ENCODE measurements at places on chromosomes 3 and 15.

DNA sequence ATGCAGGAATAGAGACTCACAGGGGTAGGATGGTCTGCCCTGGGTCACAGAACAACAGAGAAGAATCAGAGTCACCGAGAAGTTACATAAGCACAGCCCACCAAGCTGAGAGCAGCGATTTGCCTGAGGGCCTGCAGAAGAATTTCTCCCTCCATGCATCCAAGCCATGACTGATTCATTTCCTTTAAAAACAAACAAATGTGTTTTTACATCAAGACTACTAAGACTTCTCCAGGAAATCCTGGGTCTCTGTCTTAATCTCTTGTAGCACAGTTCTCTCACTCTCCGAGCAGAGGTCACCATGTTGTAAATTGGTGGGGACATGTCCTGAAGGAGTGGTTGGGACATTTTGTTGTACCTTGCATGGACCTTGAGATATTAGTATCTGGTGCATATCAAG, 159.8 kb downstream of the THSD4 start:
- peaks cover 11% of the 10 kb centered on the region for H3K36me3 ChIP-seq
- no peaks in the 10 kb centered on the region for H3K27me3 ChIP-seq
- no peak for DNase-seq
- peaks cover 61% of the 10 kb centered on the region for H3K4me1 ChIP-seq
- no peak overlapping the region for H3K4me3 ChIP-seq

DNA sequence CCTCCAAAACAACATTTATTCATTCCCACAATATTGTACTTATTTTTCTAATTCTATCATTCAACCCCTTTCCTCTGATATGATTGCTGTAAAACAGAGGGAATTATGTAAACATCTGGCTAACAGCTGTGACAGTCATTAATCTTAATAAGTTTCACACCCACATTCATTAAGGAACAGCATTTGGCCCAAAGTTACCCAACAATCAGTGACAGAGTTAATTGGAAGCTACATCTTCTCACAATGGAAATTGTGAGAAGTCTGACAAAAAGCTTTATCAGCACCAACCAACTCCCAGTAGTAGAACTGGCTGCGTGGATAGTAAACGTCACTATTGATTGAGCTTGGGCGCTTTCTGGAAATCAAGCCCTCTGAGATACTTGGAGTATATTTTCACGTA, 165.8 kb upstream of the SLC24A5 start:
- H3K4me1 ChIP-seq = peaks cover 3% of the 10 kb centered on the region
- no peak for DNase-seq
- H3K27me3 ChIP-seq = peaks cover 8% of the 10 kb centered on the region

- H3K27me3 ChIP-seq = no peaks in the 10 kb centered on the region
- no peaks in the 10 kb centered on the region for H3K4me1 ChIP-seq
- no peak overlapping the region for H3K4me3 ChIP-seq
- no peak for DNase-seq
- no peak overlapping the region for H3K27ac ChIP-seq
- H3K36me3 ChIP-seq = no peaks in the 10 kb centered on the region
Observed at GRCh38 chr15:95596496-95596895, 734.0 kb upstream of the NR2F2 start.

GRCh38 chr3:117486719-117487716, 777.4 kb downstream of the TUSC7 start:
- no peak overlapping the region for H3K4me3 ChIP-seq
- peaks cover 5% of the 10 kb centered on the region for H3K27me3 ChIP-seq
- H3K27ac ChIP-seq = no peak overlapping the region

DNA sequence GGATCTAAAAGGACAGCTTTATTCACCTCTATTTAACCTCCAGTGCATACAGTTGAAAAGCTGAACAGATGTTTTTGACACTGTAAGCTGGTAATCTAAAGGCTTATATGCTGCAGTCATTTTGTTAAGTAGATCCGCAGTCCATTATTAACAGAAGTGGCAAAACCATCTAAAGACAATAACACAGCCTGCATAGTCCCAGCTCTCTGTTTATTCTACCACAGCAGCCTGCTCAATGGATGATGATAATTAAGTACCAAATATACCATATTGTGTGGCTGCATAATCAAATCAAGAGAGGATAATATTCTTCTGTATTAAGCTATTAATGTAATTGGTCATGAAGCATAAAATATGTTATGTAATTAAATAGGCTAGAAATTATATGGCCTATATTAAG, 207.1 kb downstream of the MEIS2 start:
- no peak overlapping the region for H3K27ac ChIP-seq
- peaks cover 33% of the 10 kb centered on the region for H3K27me3 ChIP-seq
- H3K4me3 ChIP-seq = no peak overlapping the region
- peaks cover 3% of the 10 kb centered on the region for H3K4me1 ChIP-seq
- H3K36me3 ChIP-seq = no peaks in the 10 kb centered on the region

DNA sequence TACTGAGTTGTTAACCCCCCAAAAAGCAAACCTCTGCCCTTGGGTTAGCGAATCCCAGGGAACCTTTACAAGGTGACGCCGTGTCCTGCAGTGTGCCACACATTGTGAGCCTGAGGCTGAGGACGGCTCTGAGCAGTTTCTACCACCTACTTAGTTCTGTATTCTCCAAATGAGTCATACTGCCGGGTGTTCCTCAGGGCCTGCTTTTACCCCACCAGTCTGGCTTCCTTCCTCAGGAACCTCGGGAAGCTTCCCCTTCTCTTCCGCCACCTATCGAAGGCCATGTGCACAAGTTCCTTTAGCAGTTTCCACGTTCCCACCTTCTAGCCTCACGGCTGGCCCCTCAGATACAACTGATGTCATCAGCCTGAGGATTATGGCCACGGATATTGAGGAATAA, 384.0 kb upstream of the TPM1 start:
- H3K36me3 ChIP-seq = no peaks in the 10 kb centered on the region
- no peaks in the 10 kb centered on the region for H3K27me3 ChIP-seq
- no peaks in the 10 kb centered on the region for H3K4me1 ChIP-seq
- H3K4me3 ChIP-seq = no peak overlapping the region
- no peak overlapping the region for H3K27ac ChIP-seq

DNA sequence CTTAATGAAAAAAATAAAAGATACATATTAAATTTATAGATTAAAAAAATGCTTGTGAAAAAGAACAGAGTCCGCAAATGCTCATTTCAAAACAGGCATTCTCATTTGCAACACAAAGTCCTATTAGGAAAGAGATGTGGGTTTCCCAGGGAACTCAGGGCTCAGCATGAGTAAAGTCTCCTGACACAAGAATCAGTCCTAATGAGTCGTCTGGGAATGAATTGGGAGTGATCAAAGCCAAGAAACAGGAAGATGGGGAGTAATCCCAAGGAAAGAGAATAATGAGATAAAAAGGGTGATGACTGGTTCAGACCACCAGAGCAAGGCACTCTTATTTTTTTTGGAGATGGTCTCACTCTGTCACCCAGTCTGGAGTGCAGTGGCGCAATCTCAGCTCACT, 443.7 kb downstream of the NR2F2 start:
- H3K4me1 ChIP-seq = no peaks in the 10 kb centered on the region
- no peak overlapping the region for H3K4me3 ChIP-seq
- no peak for DNase-seq
- no peak overlapping the region for H3K27ac ChIP-seq

- no peaks in the 10 kb centered on the region for H3K27me3 ChIP-seq
- no peak for DNase-seq
- peaks cover 7% of the 10 kb centered on the region for H3K4me1 ChIP-seq
- no peak overlapping the region for H3K27ac ChIP-seq
- H3K36me3 ChIP-seq = no peaks in the 10 kb centered on the region
Observed at GRCh38 chr3:71601811-71602210, 18.3 kb upstream of the FOXP1 start.

DNA sequence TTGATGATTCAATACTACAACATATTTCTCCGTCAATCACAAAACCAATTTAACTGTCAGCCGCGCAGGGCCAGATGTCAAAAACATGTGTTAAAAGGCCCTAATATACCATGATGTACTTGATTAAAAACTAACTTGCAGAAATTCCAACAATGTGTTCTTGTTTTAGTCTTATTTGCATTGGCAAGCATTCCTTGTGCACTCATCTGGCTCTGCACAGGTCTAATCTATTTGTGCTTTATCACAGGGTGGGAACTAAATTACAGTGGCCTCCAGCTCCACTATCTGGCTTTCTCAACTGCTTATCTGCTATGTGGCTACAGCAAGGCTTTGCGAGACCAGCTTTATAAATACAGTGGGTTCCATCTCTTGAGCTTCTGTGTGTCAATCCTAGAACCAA, 455.5 kb downstream of the ERC2 start:
- no peaks in the 10 kb centered on the region for H3K27me3 ChIP-seq
- H3K27ac ChIP-seq = no peak overlapping the region
- H3K4me1 ChIP-seq = no peaks in the 10 kb centered on the region

- H3K27ac ChIP-seq = no peak overlapping the region
- H3K27me3 ChIP-seq = no peaks in the 10 kb centered on the region
- no peak for DNase-seq
- H3K4me1 ChIP-seq = no peaks in the 10 kb centered on the region
- no peak overlapping the region for H3K4me3 ChIP-seq
- no peaks in the 10 kb centered on the region for H3K36me3 ChIP-seq
Observed at GRCh38 chr15:94206463-94207167, 24.7 kb upstream of the MCTP2 start.

DNA sequence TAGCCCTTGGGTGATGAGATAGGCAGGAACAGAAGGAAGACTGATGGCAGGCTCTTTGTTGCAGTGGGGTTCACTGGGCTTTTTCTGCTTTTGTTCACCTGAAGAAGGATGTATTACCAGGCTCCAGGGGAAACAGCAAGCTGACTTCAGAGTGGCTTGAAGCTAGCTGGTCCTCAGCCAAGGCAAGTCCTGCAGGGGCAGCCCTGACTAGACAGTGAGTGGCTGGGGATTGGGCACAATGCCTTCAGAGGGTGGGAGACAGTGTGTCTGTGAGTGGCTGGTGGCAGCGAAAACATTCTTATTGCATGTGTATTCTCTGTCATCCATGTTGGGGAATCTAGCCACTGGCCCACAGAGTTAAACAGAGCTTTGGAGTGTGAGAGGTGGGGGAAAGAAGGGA, 2.3 kb upstream of the TEX264 start:
- H3K4me3 ChIP-seq = no peak overlapping the region
- no peaks in the 10 kb centered on the region for H3K36me3 ChIP-seq
- H3K27ac ChIP-seq = no peak overlapping the region
- H3K27me3 ChIP-seq = no peaks in the 10 kb centered on the region
- H3K4me1 ChIP-seq = peaks cover 3% of the 10 kb centered on the region

DNA sequence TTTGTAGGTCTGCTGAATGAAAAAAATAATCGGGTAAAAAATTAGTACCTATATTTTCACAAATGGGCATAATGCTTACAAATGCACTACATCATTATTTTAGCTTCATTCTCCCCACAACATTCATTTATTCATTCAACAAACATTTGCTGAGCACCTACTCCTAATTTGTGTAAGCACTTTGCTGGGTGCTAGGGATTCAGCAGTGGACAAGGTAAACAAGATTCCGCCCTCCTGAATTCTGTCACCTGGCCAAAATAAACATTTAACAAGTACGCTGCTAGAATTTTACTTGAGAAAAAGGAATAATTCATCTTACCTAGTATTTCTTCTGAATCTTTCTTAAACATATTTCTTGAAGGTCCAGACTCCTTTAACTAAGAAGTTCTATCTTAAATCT, 72.1 kb downstream of the TIGIT start:
- H3K27ac ChIP-seq = no peak overlapping the region
- H3K27me3 ChIP-seq = no peaks in the 10 kb centered on the region
- H3K4me1 ChIP-seq = no peaks in the 10 kb centered on the region
- no peak for DNase-seq
- no peaks in the 10 kb centered on the region for H3K36me3 ChIP-seq

GRCh38 chr3:110804856-110805255, 266.8 kb upstream of the NECTIN3 start:
- DNase-seq = no peak
- peaks cover 9% of the 10 kb centered on the region for H3K4me1 ChIP-seq
- no peaks in the 10 kb centered on the region for H3K36me3 ChIP-seq
- H3K27me3 ChIP-seq = no peaks in the 10 kb centered on the region
- no peak overlapping the region for H3K4me3 ChIP-seq

DNA sequence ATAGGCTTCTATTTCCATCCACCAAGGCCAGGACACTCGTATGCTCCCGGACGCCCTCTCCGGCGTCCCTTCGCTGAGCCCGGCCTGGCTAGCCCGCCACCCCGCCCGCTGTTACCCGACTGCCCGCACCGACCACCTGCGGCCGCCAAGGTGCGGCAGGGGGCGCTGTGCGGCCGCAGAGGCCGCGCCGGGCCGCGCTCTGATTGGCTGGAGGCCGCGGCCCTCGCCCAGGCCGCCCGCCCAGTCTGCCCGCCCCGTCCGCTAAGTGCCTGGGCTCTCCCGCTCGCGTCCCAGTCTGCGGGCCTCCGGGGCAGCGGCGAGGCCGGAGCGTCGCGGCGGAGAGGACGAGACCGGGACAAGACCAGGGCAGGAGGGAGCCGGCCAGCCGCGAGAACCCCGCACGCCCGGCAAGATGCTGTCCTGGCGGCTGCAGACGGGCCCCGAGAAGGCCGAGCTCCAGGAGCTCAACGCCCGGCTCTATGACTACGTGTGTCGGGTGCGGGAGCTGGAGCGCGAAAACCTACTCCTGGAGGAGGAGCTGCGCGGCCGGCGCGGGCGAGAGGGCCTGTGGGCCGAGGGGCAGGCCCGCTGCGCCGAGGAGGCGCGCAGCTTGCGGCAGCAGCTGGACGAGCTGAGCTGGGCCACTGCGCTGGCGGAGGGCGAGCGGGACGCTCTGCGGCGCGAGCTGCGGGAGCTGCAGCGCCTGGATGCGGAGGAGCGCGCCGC, at the start of gene SYNM:
TSS of gene SYNM (plus strand) at position 293 of the 726 bp plus-strand sequence. CDS start at position 413, 120 bp downstream.
- no peak for DNase-seq
- peak within 1 kb of the TSS; percentile 45 for H3K4me3 ChIP-seq
- no peaks in the 10 kb centered on the region for H3K36me3 ChIP-seq
- no peaks in the 10 kb centered on the region for H3K27me3 ChIP-seq

DNA sequence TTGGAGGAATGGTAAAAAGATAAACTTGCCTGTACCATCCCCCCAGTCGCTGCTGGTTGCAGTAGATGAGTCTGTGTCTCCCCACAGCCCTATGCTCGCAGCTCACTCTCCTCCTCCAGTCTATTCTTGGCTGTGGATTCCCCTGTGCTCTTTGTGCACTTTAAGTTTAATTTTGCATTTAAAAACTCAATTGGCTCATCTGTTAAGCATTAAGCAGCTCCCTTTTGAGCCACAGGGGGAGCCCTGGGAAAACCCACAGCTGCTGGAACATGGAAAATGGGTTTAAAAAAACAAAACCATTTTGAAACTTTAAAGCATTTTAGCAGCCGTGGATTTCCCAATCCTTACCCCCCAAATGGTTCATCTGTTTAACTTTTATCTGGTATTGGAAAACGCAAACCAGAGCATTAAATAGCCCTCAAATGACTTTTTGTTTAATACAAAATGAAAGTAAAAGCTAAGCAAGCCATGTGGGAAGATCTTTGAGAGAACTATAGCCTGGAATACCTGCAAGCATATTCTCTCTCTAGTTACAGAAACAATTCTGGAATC, 536.9 kb downstream of the ZIC1 start:
- peaks cover 22% of the 10 kb centered on the region for H3K4me1 ChIP-seq
- DNase-seq = no peak
- no peaks in the 10 kb centered on the region for H3K36me3 ChIP-seq
- no peak overlapping the region for H3K27ac ChIP-seq

GRCh38 chr15:80615783-80616391, 79.2 kb upstream of the ABHD17C start:
- no peak overlapping the region for H3K4me3 ChIP-seq
- DNase-seq = peak; percentile 84
- no peaks in the 10 kb centered on the region for H3K36me3 ChIP-seq
- H3K4me1 ChIP-seq = peaks cover 13% of the 10 kb centered on the region
- no peaks in the 10 kb centered on the region for H3K27me3 ChIP-seq

GRCh38 chr3:46222435-46223161, 14.5 kb upstream of the CCR1 start:
- no peak overlapping the region for H3K4me3 ChIP-seq
- H3K27me3 ChIP-seq = no peaks in the 10 kb centered on the region
- no peaks in the 10 kb centered on the region for H3K4me1 ChIP-seq
- H3K36me3 ChIP-seq = no peaks in the 10 kb centered on the region

- no peaks in the 10 kb centered on the region for H3K4me1 ChIP-seq
- peaks cover 13% of the 10 kb centered on the region for H3K27me3 ChIP-seq
- no peak overlapping the region for H3K4me3 ChIP-seq
- H3K36me3 ChIP-seq = no peaks in the 10 kb centered on the region
- DNase-seq = no peak
Observed at GRCh38 chr3:127417709-127418559, 130.1 kb upstream of the PRR20G start.

Data from RWPE2 (cell line).